ENCODE measurements at places on chromosomes 1 and 21. TPM values are rescaled to one million over a fixed set of nuclear protein-coding genes. Genes with fewer than 3 reads are reported as not detected.

DNA sequence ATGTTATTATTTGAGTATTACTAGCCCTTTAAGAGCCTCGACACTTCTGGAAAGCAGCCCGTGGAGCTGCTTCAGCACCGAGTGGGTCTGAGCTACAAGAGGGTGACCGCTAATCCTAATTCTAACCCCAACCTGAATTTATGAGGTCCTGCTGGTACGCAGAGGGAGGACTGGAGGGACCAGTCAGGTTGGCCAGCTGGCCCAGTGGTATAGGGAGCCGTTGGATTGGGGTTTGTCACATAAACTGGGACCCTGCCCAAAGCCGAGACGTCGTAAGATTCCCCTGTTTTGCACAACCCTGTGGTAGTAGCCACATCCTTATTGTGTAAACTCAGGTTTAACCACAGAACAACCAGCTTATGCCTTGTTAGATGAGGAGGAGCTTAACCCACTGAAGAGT is 60.8 kb upstream of the F3 start:
- DNase-seq: no peak

The BEND5 gene
- total RNA-seq: 0.55 TPM

DNA sequence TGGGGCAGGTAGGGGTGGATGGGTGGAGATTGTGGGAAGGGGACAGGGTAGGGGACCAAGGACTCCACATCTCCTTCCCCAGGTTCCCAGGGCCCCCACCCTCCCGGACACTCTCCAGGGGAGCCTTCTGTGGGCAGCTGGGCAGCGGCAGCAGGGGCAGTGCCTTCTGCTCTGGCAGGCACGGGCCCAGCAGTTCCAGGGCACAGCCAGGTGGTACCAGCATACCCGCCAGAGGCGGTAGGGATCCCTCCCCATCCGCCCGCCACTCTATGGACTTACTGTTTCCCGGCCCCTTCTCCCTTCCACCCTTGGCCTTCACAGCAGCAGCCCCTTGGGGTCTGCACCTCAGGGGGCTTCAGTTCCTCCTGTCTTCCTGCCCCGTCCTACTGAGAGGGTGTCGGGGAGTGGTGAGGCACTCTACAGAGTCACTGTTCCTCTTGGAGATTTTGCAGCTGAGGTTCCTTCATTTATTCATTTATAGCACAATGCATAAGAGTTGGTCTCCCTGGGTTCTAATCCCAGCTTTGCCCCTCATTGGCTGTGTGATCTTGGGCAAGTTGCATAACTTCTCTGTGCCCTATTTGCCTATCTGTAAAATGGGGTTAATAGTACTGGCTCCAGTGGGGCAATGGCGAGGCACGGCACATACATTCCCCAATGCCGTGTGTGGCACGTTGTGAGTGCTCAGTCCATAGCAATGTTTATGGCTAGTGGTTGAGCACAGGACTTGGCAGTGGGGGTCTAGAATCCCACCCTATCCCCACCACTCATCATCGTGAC is 17.0 kb downstream of the C1orf167 start:
- DNase-seq: no peak

DNA sequence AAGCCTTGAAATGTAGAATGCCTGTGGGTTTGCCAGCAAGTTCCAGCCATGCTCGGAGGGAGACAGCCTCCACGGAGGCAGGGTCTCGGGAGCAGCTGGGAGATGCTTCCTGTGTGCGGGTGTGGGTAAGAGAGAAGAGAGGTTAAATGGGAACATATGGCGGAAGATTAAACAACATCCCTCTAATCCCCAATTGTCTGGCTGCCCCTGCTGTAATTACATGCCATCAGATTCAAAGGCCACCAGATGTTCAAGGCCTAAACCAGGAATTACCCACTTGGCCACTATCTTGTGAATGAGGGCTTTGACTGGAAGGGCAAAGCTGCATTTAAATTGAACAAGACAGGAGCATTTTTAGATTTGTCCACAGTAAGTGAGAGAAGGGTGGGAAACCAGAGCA is 81.4 kb upstream of the BACE2 start:
- no peak for DNase-seq

GRCh38 chr1:150102986-150103385 is 35.4 kb downstream of the VPS45 start:
- DNase-seq: no peak

The KMO gene
- total RNA-seq: 0.60 TPM

GRCh38 chr1:59318271-59318860 is 21.5 kb downstream of the FGGY start:
- DNase-seq: no peak

DNA sequence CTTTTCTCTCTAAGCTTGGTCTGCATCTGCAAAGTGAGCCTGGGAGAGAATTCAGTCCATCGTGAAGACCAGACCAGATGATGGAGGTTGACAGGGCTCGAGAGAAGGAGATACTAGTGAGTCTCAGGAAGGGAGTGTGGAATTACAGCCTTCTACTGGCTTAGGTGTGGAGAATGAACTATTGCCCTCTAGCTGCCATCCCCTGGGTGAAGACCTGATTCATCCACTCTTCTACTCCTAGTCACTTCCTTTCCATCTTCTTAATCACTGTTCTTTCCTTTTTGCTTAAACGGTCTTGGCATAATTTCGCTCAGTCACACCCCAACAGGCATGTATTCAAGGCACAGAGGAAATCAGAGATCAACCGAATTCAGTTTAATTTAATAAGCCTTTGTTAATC is 34.0 kb upstream of the HSD17B7 start:
- DNase-seq: no peak

GRCh38 chr21:15060543-15061175 is 4.1 kb downstream of the NRIP1 start:
- DNase-seq: no peak

GRCh38 chr1:160522622-160523345 is at the start of gene SLAMF6:
Gene SLAMF6 (minus strand): TSS chr1:160523255. CDS start chr1:160523192, 63 bp downstream.
- peak; percentile 57 for DNase-seq

The LCK gene
- total RNA-seq: 297 TPM

DNA sequence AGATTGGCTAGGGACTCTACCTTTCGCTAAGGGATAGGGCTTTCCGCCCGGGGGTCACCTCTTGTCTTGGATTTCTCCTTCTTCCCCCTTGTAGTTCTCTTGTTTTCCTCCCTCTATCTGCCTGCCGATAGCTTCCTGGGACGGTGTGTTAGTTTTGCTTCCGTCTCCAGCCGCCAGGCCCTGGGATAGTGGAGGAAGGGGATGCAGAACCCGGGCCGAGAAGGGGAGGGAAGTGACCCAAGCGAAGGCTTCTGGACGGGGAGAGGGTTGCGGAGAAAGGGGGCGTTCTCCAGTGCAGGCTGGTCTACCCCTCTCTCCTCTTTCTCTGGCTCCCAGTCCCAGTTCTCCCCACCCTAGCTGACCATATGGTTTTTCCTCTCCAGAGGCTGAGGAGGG is 871 bp downstream of the TUFT1 start:
- no peak for DNase-seq

DNA sequence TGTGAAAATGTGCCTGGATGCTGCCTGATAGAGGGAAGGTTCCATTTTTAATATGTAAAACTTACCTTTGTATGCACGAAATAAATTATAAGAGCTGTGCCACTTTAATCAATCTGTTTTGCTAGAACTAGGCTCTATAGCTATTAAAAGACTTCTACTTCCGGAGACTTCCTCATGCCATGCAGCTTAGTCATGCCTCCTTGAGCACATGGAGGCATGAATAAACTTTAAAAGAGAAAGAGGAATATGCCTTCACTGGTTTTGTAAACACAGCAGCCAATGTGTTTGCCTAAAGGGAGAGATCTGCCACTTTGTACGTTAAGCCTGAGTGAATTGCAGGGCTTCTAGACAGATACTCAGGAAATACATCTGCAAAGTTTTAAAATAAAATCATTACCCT is 604.6 kb downstream of the LRRIQ3 start:
- DNase-seq: no peak

GRCh38 chr1:176222196-176222595 is 15.1 kb upstream of the COP1 start:
- DNase-seq: no peak

The KCND3 gene
- total RNA-seq: not detected

DNA sequence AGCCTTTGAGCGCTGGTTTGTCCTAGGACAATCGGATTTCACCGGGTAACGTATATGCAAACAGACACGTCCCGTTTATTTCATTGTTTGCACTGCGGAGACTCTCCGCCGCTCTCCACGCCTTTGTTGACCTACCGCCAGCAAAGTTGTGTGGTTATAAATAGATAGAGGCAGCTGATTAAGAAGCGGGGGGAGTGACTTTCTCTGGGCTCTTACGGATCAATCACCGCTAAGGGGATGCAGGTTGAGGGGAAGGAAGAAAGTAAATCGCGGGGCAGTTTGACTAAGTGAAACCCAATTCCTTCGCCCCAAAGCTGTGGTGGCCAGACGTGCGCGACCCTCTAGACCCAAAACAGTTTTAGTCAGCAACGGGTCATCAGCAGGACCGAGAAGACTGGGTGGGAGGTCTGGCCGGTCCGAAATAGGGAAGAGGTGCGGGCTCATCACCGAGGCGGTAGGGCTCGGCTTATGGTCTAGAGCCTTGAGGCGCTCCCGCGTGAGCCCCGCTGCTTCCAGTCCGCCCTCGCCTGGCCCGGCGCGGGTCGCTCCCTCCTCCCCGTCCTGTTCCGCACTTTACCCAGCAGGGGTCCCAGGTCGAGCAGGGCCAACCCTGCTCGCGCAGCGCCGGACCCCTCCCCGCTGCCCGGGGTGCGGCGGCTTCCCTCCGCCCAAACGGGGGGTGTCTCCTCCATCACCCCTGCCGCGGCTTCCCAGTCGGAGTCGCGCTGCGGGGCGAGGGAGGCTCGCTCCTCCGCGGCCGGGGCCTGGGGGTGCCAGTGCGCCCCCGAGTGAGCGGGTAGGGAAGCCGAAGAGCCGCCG is 120.8 kb upstream of the RRP15 start:
- no peak for DNase-seq

The EDN2 gene
- not detected for total RNA-seq
